ENCODE measurements at places on chromosomes 1 and 21.

GRCh38 chr1:169240449-169241232 is 127.0 kb downstream of the NME7 start:
- no peak for DNase-seq

DNA sequence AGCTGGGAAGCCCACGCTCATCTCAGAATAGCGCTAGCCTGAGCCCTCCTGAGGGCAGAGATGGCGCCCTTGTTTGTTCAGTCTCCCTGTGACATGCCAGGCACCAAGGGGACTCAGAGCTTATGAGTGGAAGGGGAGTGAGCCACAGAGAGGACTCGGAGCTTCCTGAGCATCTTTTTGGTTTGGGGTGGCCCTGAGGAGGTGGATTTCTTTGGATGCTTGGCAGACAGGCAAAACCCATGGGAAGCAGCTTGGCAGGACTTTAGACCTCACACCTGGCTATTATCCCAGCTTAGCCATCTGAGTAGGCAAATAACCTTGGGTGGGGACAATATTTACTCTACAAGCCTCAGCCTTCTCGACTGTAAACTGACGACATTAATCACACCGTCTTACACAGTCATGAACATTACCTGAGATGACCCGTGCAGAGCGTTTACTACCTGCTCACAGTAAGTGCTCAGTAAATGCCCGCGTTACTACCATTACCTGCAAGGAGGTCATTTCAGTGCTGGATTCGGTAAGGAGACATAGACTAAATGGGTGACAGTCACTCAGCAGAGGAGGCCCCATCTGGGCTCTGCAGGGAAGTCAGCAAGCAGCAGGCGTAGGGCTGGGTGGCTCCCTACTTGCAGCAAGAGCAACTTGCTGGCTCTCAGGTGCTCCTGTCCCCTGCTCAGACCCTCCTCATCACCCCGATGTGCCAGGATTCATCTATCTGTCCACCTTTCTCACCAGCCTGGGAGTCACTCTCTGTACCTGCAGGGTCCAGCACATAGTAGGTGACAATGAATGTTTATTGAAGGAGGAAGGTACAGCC is 54.9 kb downstream of the KLHDC7A start:
- no peak for DNase-seq

- no peak for DNase-seq
Measured at GRCh38 chr1:67134695-67135094, at the start of gene C1orf141. C1orf141 (minus strand) TSS chr1:67134970; CDS start chr1:67127240, 7,730 bp downstream.

DNA sequence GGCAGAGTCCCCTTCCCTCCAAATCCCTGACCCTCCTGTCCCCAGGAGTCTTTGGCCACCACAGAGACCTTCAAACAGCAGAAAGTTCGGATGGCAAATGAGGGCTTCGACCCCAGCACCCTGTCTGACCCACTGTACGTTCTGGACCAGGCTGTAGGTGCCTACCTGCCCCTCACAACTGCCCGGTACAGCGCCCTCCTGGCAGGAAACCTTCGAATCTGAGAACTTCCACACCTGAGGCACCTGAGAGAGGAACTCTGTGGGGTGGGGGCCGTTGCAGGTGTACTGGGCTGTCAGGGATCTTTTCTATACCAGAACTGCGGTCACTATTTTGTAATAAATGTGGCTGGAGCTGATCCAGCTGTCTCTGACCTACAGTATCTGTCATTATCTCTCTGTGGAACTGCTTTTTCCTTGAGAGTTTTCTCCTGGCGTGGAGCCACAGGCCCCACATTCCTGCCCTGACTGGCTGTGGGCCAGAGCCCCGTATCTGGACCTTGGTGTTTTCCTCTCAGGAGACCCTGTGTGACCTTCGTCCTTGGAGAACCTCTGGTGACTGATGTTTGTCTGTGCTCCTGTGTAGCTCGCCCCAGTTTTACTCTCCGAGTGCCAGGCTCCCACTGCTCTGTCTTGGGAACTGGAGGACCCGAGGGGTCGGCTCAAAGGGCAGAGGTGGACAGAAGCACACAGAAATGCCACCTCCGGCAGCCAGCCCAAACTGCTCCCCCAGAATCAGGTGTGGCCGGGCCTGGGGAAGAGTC is 4.8 kb downstream of the SLC27A3 start:
- no peak for DNase-seq

- DNase-seq = no peak
Measured at GRCh38 chr1:41902159-41902577, 16.6 kb downstream of the HIVEP3 start.

- no peak for DNase-seq
Measured at GRCh38 chr1:202046227-202046626, 35.8 kb downstream of the ELF3 start.

DNA sequence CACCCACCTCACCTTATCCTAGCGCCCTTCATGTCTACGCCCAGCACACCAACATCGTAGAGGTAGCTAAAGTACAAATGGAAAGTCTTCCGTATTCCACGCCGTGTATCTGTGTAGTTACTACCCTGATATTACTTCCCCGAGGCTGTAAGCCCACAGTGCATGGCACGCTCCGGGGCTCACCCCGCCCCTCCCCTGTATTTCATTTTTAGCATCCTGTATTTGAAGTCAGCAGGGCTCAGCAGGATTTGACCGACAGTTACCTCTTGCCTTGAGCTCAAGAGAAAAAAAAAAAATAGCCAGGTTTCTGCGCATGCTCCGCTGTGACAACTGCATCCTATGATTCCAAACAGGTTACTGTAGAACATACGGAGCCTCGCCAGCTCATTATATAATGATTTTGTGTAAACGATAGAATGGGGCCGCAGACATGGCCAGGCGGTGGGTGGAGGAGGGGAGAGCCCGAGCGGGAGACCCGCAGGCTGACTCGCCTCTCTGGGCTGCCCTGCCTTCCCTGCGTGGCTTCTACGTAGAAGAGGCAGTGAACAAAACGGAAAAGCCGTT is 1.3 kb downstream of the ABCG1 start:
- no peak for DNase-seq

DNA sequence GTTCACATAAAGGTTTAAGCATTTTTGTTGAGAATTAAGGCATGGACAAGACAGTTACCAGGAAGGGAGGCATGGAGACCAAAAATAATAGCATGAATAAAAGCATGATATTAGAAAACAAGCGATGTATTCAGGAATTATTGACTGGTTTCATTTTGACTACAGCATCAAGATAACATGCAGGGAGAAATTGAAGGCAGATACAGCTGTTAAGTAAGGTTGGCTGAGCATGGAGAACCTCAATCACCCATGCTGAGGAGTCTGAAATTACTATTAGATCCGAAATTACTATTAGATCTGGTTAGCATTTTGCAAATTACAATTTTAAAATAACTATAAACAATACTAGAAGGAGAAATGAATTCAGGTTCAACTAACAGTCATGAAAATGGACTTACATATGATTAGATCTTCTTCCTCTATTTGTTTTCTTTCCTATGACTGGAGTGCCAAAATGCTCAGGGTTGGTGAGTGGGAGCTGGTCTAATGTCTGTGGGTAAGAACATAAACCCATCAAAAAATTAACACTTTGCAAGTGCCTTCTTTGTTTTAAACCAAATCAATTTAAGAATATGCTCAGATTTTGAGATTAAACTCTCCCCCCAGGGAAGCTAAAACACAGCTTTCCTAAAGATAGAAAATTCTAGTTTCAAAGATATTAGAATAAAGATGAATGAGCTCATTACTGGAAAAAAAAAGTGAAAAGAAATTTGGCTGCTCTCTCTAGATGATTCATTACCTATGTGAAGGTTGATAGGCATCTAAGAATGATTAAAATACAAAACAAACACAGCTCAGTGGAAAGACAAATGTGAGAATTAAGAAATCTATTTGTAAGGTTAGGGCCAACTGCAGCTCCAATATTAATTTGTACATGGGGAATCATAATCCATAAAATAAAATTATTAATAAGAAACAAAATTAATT is 81.7 kb downstream of the ARID4B start:
- no peak for DNase-seq

GRCh38 chr1:5917591-5918274 is 74.5 kb downstream of the NPHP4 start:
- DNase-seq = no peak

- no peak for DNase-seq
Measured at GRCh38 chr1:11026052-11026451, 13.6 kb downstream of the TARDBP start.

GRCh38 chr1:28927648-28928313 is 13.4 kb downstream of the EPB41 start:
- DNase-seq = no peak

DNA sequence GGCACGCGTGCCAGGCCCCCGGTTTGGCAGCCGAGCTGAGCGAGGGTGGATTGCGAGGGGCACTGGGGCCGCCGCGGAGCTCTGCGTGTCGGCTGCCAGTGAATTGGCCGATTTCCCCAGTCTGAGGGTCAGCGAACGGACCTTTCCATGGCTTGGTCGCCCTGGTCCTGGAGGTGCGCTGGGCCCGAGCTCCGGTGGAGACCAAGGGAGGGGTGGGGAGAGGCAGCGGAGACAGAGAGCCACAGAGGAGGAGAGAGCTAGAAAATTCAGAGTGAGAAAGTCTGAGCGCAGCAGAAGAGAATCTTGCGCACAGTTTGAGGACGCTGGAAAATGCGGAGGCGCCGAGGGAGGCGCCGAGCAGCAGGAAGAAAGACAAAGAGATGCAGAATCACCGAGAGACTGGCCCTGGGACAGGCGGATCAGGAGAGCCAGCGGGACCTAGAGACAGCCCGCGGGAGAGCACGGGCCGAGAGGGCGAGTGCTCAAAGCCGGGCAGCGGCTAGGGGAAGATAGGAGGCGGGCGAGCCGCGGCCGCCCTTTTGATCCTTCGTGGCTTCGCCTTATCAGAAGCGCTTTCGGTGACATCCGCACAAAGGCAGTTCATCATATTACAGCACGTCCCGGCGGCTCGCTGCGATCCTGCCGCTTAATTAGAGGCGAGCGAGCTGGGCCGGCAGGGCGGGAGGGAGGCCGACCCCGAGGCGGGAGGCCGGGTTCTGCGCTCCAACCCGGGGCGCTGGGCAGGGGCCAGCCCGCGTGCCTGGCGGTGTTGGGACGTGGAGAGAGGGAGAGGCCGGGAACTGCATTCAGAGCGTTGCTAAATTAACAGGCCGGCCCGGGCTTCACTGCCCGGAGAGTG is 12.7 kb downstream of the PAX7 start:
- no peak for DNase-seq

GRCh38 chr1:181503171-181503810 is 20.0 kb downstream of the CACNA1E start:
- no peak for DNase-seq

GRCh38 chr1:87950369-87950768 is 621.7 kb downstream of the LMO4 start:
- DNase-seq = no peak

DNA sequence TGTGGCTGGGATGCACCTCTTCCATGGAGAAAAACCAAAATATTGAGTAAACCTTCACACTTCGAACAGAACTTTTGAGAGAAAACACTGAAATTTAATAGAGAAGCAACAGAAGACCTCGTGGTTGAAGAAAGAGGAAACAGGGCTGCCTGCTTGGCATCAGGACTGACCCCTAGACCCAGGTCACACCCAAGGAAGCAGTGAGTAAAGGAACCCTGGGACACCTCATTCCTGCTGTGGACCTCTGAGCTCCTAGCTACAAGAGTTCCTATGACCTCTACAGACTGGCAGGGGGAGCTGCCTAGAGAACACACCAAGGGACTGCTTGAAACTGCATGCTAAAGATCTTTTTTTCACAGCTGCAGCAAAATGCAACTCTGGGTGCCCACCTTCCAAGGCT is 67.8 kb downstream of the FASLG start:
- no peak for DNase-seq

GRCh38 chr1:7616953-7617352 is 154.1 kb upstream of the VAMP3 start:
- no peak for DNase-seq

DNA sequence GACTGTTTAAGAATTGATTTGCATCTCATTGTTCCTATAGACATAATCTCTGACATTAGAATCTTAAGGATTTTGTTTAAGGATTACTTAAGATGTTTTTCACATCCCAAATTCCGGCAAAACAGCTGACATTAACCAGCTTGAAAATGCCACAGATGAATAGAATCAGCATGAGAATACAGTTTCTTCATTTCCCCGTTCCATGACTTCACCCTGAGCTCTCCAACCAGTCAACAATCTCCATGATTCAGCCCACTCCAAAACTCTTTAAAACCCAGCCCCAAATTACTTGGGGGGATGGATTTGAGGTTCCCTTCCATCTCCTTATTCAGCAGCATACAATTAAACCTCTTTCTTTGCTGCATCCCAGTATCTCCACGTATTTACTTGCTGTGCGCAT is 201.0 kb downstream of the LYPLAL1 start:
- DNase-seq = no peak

DNA sequence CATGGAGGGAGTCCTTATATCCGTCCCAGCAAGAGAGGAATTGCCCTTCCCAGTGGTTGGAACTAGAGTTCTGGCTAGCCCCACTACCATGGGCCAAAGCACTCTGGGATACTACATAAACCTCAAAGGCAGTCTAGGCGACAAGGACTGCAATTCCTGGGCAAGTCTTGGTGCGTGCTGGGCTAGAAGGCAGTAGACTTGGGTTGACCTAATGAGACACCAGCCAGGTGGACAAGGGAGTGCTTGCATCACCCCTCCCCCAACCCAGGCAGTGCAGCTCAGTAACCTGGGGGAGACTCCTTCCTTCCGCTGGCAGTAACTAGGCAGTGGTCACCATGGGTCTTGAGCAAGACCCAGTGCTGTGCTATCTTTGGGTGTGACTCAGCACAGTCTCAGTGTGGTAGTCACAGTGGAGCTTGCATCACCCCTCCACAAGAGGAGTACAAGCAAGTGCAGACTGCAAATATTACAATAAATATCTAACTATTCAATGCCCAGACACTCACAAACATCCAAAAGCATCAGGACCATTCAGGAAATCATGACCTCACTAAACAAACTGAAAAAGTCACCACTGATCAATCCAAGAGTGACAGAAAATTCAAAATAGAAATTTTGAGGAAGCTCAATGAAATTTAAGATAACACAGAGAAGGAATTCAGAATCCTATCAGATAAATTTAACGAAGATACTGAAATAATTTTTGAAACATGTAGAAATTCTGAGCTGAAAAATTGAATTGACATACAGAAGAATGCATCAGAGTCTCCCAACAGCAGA is 84.7 kb upstream of the LYPLAL1 start:
- DNase-seq = peak; percentile 16
